ENCODE measurements at places on chromosomes 11 and 22.

GRCh38 chr11:79018371-79018849 lies 422.4 kb downstream of the TENM4 start:
- DNase-seq = peak; percentile 86

DNA sequence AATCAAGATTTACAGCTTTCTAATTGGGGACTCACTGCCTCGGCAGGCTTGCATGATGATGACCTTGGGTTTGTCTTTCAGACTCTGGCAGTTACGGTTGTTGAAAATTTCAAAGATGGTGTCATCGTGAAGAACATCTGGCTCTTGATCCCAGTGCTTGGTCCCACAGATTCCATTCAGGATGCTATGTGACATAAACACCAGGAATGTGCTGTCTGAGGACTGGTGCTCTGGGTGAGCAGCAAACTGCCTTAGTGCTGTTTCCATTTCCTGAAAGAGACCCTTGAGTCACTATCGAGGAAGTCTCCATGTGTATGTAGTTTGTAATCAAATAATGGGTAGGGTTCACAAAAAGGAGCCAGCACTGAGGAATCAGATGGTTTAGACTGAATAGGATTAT lies 7.1 kb downstream of the CASP12 start:
- no peak for DNase-seq

- DNase-seq = no peak
Observed at GRCh38 chr11:83784419-83784818, 498.3 kb upstream of the CCDC90B start.

DNA sequence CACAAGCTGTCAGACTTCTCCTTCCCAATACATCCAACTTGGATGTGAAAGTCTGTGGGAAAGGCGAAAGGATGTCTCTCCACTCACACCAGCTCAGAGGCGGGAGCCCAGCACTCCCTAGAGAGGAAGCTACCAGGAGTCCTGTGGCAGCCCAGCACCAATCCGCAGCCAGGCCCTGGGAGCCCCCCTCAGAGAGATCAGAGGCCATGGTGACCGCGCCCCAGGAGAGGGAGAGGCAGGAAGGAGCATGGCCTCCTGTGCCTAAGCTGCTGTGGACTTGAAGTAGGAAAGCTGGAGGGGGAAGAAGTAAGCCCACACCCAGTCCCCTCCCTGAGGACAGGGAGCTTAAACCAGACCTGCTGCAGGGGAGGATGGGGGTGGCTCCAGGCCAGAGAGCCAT lies 24.4 kb upstream of the IGSF9B start:
- no peak for DNase-seq

DNA sequence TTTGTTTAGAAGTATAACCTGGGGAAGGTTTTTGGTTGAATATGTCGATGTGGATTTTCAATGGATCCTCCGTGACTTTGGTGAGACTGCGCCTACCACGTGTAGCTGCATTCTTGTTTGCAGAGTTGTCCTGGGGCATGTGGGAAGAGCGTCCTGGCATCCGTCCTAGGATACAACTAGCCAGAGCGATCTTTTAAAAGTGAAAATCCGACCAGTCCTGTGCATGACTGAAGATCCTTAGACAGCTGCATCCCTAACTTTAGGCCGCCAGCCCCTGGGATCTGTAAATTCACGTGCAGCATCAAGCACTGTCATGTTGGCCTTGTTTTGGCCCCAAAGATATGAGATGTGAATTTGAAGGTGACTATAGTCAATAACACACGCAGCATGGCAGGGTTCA lies 22.4 kb upstream of the THY1 start:
- no peak for DNase-seq

- no peak for DNase-seq
Observed at GRCh38 chr11:72599325-72600117, 74.7 kb downstream of the PDE2A start.

DNA sequence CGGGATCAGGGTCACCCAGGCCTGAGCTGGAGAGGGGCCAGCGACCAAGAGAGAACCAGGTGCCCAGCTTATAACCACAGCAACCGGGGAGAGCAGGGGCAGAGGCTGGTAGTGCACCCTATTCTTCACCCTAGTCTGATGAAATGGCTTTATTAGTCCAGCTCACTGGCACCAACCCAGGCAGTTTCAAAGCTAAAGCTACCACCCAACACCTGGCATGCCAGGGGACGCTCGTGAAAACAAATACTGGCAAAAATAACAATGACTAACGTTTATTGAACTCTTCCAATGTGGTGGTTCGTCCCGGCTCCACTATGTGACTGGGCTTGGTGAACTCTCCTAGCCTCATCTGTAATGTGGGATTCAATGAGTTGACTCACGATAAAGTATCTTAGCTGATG lies 30.6 kb downstream of the SCGB1A1 start:
- DNase-seq = no peak

All from stromal cell of bone marrow (primary cell).